Trophoblast cell (in vitro differentiated cells and primary cell): ENCODE measurements at places on chromosomes 3 and 15.

DNA sequence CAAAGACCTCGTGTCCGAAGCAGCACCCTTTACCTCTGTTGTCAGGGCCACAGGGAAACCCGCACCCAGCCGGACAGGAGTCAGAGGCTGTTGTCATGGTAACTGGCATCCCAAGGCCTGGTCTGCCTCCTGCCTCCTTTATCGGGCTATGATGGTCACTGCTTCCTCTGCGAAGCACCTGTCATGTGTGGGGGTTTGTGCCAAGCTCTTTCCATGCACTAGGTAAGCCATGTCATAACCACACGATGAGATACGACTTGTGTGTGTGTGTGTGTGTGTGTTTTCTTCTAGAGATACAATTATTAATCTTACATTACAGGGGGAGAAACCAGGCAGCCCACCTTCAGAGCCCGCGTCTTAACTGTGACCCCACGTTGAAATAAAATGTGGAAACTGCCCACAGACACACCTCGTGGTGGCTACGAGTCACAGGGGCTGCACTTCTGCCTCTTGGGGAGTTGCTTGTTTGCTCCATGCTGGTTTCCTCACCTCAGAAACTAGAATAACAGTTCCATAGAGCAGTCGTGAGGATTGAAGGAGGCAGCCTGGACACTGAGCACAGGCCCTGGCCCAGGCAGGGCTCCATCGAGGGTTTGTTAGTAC, 18.0 kb downstream of the ZDHHC19 start:
- DNase-seq: peak; percentile 19

GRCh38 chr15:24067733-24068501, 380.8 kb upstream of the NDN start:
- no peak for DNase-seq

- DNase-seq: no peak
These were observed 222.4 kb upstream of the LRIG1 start for GRCh38 chr3:66723231-66723630.

DNA sequence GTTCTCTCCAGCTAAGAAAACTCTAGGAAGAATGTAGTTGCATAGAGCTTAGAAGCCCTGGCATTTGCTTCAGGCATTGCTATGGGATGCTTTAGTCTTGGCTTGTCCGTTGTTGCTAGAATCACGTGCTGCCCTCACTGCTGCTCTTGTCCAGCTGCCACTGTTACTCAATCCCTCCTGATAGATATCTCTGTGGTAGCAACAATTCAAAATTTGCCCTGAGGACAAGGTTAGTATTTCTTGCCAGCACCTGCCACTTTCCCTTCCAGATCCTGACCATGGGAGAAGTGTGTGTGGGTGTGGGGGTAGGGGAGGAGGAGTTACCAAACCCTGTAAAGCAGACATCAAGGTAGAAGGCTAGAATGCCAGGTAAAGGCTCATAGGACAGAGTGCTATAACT, 113.8 kb downstream of the PPM1L start:
- peak; percentile 97 for DNase-seq

DNA sequence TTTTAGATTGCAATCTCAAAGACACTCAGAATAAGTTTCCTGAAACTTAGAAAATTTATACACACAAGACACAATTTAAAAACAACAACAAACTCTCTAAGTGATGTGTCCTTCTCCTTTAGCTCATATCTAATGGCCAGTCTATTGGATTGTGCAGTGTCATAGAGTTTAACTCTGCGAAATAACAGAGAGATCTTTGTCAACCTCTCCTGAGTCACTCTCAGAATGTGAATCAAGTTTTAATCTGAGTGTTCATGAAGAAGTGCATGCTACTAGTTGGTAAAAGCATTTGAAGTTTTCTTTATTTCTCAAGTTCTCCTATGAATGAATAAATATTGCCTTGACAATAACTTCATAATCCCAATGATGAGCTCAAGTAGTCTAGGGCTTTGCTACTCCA, 284.5 kb upstream of the DNAJC19 start:
- no peak for DNase-seq

DNA sequence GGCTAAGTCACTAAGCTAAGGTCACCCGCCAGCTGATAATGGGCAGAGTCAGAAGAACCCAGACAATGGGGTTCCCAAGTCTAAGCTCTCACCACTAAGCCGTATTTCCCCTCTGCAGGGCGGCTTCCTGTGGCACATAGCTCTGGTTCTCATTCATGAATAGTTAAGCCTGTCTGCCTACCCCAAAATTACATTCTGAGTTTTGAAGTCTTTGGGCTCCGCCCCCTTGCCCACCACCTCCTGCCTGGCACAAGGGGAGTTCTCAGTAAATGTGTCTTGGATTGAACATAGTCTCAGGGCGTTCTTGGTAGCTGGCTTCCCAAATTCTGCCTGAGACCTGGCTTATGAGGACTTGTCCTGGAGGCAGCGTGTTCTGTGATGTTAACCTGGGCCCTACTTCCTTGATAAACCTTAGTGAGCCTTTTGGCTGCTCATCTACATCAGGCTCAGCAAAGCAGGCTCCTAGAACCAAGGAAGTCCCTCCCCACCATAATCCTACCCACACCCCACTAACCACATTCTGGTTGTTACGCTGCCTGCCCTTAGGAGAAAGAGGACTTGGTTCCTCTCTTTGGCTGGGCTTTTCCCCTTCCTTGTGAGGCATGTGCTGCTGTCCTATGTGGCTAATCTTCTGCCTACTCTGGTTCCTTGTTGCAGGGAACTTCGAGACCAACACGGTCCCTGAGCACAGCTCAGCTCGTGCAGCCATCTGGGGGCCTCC, 54.9 kb downstream of the STARD5 start:
- DNase-seq: no peak

DNA sequence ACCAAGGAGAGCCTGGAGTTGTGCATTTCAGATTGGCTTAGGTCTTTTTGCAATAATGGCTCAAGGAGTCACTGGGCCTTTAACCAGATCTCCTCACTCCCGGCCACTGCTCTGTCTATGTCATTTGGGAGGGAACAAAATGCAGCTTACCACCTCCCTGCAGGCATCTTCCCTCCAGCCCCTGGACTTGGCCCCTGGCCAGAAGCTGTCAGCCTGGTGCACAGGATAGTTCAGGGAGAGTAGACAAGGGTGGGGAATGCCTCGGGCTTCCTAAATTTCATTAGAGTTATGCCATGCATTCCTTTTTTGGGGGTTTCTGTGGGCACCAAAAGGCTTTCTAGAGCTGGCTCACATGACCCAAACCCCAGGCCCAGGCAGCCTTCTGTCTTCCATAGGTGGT, 70.2 kb upstream of the HRH1 start:
- DNase-seq: no peak

DNA sequence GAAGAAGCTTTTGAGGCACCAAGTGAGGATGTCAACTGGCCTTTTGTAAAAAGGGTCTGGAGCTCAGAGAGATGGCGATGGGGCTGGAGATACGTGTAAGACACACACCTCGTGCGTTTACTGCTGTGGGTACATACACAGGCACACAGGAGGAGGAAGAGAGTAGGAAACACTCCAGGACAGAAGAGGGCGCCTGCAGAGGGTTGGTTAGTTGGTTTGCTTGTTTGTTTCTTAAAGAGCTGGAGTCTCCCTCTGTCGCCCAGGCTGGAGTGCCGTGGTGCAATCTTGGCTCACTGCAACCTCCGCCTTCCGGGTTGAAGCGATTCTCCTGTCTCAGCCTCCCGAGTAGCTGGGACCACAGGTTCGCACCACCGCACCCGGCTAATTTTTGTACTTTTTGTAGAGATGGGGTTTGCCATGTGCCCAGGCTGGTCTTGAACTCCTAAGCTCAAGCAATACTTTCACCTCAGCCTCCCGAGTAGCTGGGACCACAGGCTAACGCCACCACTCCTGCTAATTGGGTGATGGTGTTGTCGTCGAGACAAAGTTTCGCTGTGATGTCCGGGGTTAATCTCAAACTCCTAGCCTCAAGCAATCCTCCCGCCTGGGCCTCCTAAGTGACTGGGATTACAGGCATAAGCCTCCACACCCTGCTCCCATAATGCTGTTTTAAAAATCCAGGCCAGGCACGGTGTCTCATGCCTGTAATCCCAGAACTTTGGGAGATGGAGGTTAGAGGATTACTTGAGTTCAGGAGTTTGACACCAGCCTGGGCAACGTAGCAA, 1.3 kb upstream of the PRR20G start:
- no peak for DNase-seq

GRCh38 chr15:33086500-33087121, 107.9 kb downstream of the FMN1 start:
- peak; percentile 74 for DNase-seq

DNA sequence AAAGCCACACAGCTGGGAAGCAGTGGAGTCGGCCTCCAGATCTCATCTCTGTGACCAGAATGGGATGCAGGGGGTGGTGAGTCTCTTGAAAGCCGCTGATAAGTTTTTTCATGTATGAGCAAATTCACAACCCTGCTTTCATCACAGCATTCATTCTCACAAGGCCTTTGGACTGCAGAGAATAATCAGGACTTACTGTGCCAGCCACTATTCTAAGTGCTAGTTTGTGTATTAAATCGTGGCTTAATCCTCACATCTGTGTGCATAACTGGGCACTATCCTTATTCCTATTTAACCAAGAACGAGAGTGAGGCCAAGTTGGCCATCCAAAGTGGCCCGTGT, 64.2 kb upstream of the POLG start:
- no peak for DNase-seq

DNA sequence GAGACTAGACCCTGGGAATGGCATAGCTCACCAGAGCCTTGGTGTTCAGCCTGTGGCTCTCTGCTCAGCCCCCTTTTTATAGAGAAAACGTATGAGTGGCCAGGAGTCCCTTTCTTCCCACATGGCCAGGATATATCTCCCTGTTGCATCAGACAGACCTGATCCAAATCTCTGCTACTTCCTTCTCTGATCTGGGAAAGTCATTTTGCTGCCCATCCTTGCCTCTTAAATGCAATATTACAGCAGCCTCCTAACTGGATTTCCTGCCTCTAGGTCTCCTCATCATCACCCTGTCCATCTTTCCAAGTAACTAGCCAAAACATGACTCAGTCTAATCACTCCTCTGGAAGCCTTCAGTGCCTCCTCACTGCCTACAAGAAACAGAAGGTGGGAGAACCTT, 42.9 kb downstream of the CTDSPL start:
- no peak for DNase-seq

DNA sequence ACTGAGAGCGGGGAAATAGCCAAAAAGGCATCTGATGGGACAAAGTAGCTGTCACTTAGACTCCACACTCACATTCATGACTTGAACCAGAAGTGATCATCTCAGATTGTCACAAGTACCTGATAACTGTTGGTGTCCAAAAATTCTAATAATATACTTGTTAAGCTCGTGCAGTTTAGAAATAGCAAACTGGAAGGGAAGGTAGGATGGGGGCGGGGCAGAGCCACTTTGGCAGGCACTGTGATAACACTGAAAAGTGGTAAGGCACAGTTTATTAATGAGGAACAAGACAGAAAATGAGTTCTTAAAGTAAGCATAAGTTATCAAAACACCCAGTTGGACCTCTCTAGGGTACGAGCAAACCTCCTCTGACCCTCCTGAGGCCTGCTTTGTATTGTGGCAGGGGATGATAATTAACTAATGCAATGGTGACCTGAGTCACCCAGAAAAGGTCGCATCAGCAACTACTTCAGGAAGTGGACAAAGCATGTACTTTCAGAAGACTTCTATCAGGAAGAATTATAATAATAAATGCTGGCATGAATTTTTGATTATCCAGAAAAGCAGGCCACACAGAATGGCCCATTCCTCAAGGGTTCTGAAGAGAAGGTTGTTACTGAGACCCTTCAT, 54.4 kb downstream of the ADCY5 start:
- DNase-seq: no peak

DNA sequence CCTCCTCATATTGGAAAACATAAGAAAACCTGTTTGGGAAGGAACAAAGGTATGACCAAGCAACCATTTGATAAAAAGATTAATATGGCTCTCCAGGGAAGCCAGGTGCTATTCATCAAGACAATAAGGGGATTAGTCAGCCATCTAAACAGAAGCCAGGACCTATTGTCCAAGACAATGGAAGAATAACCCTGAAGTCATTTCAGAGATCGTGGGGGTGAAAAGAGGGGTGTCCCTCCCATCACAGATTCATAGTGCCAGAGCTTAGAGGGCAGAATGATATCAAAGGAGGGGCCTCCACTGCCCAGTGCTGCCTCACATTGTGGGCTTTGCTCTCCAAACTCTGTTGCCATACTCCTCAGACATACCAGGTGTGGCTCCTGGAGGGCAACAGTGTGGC, 73.5 kb downstream of the DAPK2 start:
- DNase-seq: peak; percentile 48

DNA sequence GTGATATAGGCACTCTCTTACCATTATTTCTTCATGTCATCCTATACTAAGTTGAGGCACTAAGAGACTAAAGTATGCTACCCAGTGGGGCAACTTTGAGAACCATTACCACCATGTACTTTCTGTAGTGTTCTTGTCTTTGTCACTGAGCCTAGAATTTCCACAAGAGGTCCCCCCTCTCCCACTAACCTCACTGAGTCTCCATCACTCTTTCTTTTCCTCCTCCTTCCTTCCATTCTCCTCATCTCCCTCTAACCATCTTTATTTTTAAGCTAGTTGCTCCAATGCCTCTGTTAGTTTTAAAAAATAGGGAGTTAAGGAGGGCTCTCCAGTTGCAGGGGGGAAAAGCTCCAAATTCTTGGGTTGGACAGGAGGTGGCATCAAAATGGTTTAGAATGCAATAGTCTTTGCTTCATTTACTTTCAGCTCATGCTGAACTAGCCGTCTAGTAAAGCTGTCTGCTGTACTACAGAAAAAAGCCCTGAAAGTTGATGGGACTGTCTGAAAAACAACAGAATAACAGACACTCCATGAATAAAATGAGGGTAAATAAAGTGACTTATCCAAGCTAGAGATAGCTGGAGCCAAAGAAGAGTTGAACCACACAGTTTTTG, 85.1 kb upstream of the MYRIP start:
- DNase-seq: no peak

DNA sequence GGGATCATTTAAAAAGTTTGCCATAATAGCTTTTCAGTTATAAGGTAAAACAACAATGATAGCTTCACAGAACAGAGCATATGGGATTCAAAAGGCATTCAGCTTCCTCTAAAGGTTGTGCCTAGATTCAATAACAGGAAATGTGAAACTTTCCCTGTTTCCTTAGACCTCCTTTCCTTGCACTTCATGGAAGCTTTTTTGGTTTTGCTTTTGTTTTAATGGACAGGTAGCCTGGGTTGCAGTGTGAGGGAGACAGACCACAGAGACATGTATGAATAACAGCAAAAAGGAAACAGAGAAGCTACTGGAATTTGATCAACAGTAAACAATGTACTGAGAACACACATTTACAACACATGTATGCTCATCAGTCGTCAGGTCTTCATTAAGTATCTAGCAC, 2.3 kb upstream of the TNFAIP8L3 start:
- no peak for DNase-seq

DNA sequence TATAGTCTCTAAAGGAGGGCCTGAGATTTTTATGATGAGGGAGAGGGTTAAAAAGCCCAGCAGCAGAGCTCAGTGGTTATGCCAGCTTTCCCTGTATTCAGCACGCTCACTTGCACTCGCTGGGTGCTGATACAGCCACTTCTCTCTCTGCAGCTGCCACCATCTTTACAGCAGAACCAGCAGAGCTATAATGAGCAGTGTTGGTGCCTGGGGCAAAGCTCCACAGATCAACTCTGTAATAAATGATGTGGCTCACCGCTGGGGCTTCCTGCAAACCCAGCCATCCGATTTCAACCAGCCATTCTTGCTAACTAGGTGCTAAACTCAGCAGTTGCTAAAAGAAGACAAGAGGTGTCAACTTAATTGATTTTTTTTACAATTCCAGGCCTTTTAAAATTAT, 48.0 kb downstream of the ARNT2 start:
- DNase-seq: no peak

- DNase-seq: no peak
These were observed 165.4 kb upstream of the TOPAZ1 start for GRCh38 chr3:44076221-44076829.

GRCh38 chr3:123877466-123877865, 6.7 kb downstream of the MYLK start:
- peak; percentile 72 for DNase-seq
